ENCODE measurements at places on chromosomes 2 and 18. TPM values are rescaled to one million over a fixed set of nuclear protein-coding genes. Genes with fewer than 3 reads are reported as not detected.
A peak's percentile ranks its signal among the peaks of the same experiment; 100 is the strongest.

Gene TLX2
- 21.2 TPM for total RNA-seq

Gene FER1L5
- total RNA-seq: 0.51 TPM

Gene NPPC
- 18.5 TPM for total RNA-seq

Gene CYP27C1
- total RNA-seq: 4.3 TPM

Gene CDH20
- 0.47 TPM for total RNA-seq

Gene ONECUT2
- total RNA-seq: 230 TPM

Gene ACADL
- not detected for total RNA-seq

Gene TSPYL6
- total RNA-seq: 0.27 TPM

Gene INSIG2
- 20.3 TPM for total RNA-seq

DNA sequence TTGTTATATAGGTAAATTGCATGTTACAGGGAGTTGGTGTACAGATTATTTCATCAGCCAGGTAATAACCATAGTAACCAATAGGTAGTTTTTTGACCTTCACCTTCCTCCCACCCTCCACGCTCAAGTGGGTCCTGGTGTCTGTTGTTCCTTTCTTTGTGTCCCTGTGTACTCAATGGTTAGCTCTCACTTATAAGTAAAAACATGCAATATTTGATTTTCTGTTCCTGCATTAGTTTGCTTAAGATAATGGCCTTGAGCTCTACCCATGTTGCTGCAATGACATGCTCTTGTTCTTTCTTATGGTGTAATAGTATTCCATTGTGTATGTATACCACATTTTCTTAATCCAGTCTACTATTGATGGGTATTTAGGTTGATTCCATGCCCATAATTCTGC is 233.7 kb upstream of the EPC2 start:
- DNase-seq: no peak
- no peak overlapping the region for H3K4me3 ChIP-seq
- H3K36me3 ChIP-seq: peaks cover 34% of the 10 kb centered on the region
- peaks cover 4% of the 10 kb centered on the region for H3K27me3 ChIP-seq

DNA sequence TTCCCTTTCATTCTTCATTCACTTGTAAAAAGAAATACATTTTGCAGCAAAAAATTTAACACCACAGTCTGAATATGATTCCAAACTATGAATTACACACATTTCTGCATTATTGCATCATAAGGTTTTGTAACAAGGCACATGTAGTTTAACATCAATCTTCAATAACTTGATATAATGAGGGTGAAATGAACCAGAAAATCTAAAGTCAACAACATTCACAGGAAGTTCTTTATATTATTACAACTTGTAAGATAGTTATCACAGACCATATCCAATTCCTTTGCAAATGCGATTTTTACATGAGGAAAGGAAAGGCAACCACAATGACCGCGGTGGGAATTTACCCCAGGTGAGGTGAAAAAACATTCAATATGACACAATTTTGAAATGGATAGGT is 213.3 kb downstream of the NAPG start:
- H3K4me3 ChIP-seq: no peak overlapping the region
- no peak overlapping the region for H3K27ac ChIP-seq
- no peaks in the 10 kb centered on the region for H3K4me1 ChIP-seq
- H3K36me3 ChIP-seq: peaks cover 4% of the 10 kb centered on the region
- no peaks in the 10 kb centered on the region for H3K27me3 ChIP-seq

DNA sequence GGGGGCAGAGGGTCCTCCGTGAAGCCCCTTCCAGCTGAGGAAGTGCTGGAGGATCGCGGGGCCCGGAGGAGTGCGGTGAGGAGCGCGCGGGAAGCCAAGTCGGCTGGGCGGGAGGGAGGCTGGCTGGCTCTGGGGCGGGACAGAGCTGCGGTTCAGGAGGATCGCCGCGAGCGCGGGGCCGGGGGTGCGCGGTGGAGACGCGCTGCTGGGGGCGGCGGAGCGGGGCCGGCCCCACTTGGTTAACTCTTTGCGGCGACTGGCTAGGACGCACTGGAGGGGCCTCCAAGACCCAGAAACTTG is 464 bp downstream of the CYBRD1 start:
- H3K4me1 ChIP-seq: no peaks in the 10 kb centered on the region
- peak overlapping the region; percentile 90 for H3K4me3 ChIP-seq
- DNase-seq: peak; percentile 58

GRCh38 chr2:180678625-180678972 is 301.8 kb upstream of the UBE2E3 start:
- no peaks in the 10 kb centered on the region for H3K27me3 ChIP-seq
- peaks cover 22% of the 10 kb centered on the region for H3K4me1 ChIP-seq
- no peak overlapping the region for H3K27ac ChIP-seq
- H3K4me3 ChIP-seq: no peak overlapping the region

DNA sequence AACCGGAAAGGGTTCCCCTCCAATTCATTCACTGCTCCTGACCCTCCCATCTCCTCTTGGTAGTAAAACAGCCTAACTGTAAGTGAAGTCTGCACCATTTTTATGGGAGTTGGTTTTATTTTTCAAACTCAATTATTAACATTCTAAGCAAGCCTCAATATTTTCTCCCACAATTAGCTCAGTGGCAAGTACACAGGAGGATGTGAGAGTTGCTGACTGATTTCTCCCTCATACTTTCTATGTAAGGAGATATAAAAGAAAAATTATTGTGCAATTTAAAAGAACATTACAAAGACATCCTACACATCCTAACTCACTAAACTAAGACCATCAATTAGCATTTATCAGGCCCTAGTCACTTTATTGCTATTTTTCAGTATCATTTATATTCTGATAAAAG is 73.9 kb downstream of the PIAS2 start:
- no peak for DNase-seq
- no peak overlapping the region for H3K4me3 ChIP-seq
- H3K4me1 ChIP-seq: no peaks in the 10 kb centered on the region
- no peaks in the 10 kb centered on the region for H3K27me3 ChIP-seq
- H3K36me3 ChIP-seq: no peaks in the 10 kb centered on the region

- H3K36me3 ChIP-seq: no peaks in the 10 kb centered on the region
- no peak overlapping the region for H3K27ac ChIP-seq
- H3K27me3 ChIP-seq: no peaks in the 10 kb centered on the region
- no peaks in the 10 kb centered on the region for H3K4me1 ChIP-seq
- H3K4me3 ChIP-seq: no peak overlapping the region
Measured at GRCh38 chr2:46530639-46531038, 51.3 kb downstream of the TMEM247 start.

- no peaks in the 10 kb centered on the region for H3K4me1 ChIP-seq
- DNase-seq: no peak
- no peak overlapping the region for H3K27ac ChIP-seq
- H3K4me3 ChIP-seq: no peak overlapping the region
Measured at GRCh38 chr18:41905786-41906527, 49.1 kb upstream of the PIK3C3 start.

- no peak overlapping the region for H3K27ac ChIP-seq
- peak; percentile 48 for DNase-seq
- H3K36me3 ChIP-seq: no peaks in the 10 kb centered on the region
- peaks cover 22% of the 10 kb centered on the region for H3K4me1 ChIP-seq
- H3K4me3 ChIP-seq: peak overlapping the region; percentile 81
Measured at GRCh38 chr2:31137211-31138036, 816 bp downstream of the GALNT14 start.

DNA sequence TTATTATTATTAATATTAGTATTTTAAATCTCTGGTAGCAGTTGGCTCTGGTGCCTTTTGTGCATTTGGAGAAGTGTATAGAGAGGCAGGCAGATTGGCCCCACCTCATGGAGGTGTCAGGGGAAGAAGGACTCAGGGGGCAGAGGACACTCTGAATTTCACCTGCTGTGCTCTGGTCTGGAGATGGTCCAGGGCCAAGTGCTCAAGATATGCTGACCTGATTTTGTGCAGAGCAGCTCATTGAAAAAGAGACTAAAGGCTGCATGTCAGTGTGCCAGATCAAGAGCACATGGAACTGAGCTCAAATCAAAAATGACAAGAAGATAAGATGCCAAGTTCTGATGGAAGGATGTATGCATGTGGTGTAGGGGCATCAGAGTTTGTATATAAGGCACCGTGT is 323.6 kb upstream of the TNP1 start:
- H3K36me3 ChIP-seq: peaks cover 3% of the 10 kb centered on the region
- no peak overlapping the region for H3K27ac ChIP-seq
- H3K4me1 ChIP-seq: no peaks in the 10 kb centered on the region
- no peak for DNase-seq
- H3K27me3 ChIP-seq: no peaks in the 10 kb centered on the region
- H3K4me3 ChIP-seq: no peak overlapping the region

- DNase-seq: no peak
- no peaks in the 10 kb centered on the region for H3K27me3 ChIP-seq
- H3K4me1 ChIP-seq: no peaks in the 10 kb centered on the region
- no peak overlapping the region for H3K4me3 ChIP-seq
- no peak overlapping the region for H3K27ac ChIP-seq
Measured at GRCh38 chr2:158315803-158316414, 140.6 kb downstream of the CCDC148 start.

- no peaks in the 10 kb centered on the region for H3K36me3 ChIP-seq
- H3K27ac ChIP-seq: no peak overlapping the region
- DNase-seq: no peak
- H3K4me1 ChIP-seq: peaks cover under 1% of the 10 kb centered on the region
Measured at GRCh38 chr2:33347856-33348255, 128.6 kb upstream of the RASGRP3 start.

- peaks cover 2% of the 10 kb centered on the region for H3K27me3 ChIP-seq
- no peak overlapping the region for H3K27ac ChIP-seq
- H3K4me3 ChIP-seq: no peak overlapping the region
- peaks cover 6% of the 10 kb centered on the region for H3K36me3 ChIP-seq
Measured at GRCh38 chr2:61439241-61440002, 31.5 kb downstream of the USP34 start.

GRCh38 chr2:215002500-215002899 is 135.9 kb downstream of the ABCA12 start:
- H3K4me1 ChIP-seq: peaks cover 11% of the 10 kb centered on the region
- no peaks in the 10 kb centered on the region for H3K27me3 ChIP-seq
- no peak for DNase-seq
- H3K36me3 ChIP-seq: no peaks in the 10 kb centered on the region
- no peak overlapping the region for H3K27ac ChIP-seq
- no peak overlapping the region for H3K4me3 ChIP-seq

- no peaks in the 10 kb centered on the region for H3K36me3 ChIP-seq
- peaks cover 2% of the 10 kb centered on the region for H3K27me3 ChIP-seq
- H3K4me1 ChIP-seq: peaks cover 17% of the 10 kb centered on the region
- DNase-seq: no peak
- H3K4me3 ChIP-seq: peak overlapping the region; percentile 17
Measured at GRCh38 chr2:145108959-145109710, 589.2 kb upstream of the ZEB2 start.

Data from glutamatergic neuron (in vitro differentiated cells).